Fibroblast of skin of right biceps (primary cell): ENCODE measurements at places on chromosomes 4 and X.

- peak; percentile 75 for DNase-seq
These were observed 23.2 kb upstream of the MXD4 start for GRCh38 chr4:2284934-2285612.

DNA sequence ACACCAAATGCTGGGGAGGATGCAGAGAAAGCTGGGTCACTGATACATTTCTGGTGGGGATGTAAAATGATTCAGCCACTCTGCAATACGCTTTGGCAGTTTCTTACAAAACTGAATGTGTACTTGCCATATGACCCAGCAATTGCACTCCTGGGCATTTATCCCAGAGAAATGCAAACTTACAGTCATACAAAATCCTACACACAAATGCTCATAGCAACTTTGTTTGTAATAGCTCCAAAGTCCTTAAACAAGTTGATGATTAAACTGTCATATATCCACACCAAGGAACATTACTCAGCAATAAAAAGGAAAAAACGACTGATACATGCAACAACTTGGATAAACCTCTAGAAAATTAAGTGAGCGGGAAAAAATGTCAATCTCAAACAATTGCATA, 12.3 kb downstream of the MID1 start:
- peak; percentile 60 for DNase-seq

- no peak for DNase-seq
These were observed 13.2 kb upstream of the S100P start for GRCh38 chr4:6680372-6681034.

DNA sequence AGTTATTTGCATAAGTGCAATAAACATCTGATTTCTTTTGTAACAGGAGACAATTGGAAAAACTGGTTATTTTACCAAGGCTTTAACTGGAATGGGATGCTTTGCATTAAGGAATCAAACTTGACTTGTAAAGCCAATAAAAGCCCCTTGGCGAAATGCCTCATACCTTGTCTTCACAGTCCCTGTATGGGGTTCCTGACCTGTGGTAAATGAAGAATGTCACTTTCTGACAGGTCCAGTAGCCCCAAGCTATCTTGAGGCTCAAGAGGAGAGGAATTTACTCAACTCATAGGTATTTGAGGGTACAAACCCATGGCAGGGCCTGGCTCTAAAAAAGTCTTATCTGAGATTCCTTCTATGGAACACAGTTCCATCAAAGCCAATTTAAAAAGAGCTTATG, 78.0 kb downstream of the ACOX3 start:
- DNase-seq = no peak

GRCh38 chrX:135572436-135572835, 52.0 kb downstream of the INTS6L start:
- no peak for DNase-seq

GRCh38 chr4:62670514-62670913, 1470.4 kb downstream of the ADGRL3 start:
- peak; percentile 33 for DNase-seq

DNA sequence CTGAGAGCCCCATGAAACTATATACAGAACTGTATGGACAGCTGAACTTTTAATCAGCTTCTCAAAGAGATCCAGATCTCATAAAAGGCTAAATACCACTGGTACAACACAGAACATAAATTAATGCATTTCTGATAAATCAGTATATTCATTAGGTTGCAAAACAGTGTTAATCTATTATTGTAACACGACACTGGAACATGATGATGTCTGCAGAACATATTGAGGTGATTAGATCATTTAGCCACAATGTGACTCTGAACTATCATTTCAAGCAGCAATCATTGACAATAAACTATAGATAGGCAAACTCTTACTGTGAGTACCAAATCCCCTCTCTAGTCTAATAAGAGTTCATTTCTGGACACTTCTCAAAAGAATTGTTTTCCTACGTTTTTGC, 50.3 kb downstream of the GASK1B start:
- peak; percentile 35 for DNase-seq

GRCh38 chrX:9286234-9286633, 178.6 kb upstream of the TBL1X start:
- DNase-seq = no peak

- DNase-seq = peak; percentile 82
These were observed 552.7 kb downstream of the RAPGEF2 start for GRCh38 chr4:159655547-159655946.

DNA sequence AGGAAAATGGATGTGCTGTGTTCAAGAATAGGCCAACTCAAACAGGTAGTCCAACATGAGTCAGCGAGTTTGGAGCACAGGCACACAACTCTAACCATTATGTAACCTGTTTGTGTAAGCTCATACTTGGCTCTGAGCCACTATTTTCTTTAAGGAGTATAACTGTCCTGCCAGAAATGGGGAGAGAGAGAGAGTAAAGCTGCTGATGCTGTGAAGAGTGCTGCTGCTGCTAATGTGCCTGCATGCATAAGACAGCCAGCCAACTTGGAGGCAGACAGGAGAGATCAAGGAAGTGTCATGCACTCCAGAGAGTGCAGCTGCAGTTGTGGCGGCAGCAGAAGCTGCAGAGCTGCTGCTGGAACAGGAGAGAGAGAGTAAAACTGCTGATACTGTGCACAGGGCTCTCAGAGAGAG, 11.7 kb upstream of the STATH start:
- DNase-seq = peak; percentile 11

GRCh38 chr4:5004496-5004895, 14.8 kb downstream of the CYTL1 start:
- no peak for DNase-seq

- no peak for DNase-seq
These were observed 65.1 kb upstream of the C4orf54 start for GRCh38 chr4:99722725-99723124.

DNA sequence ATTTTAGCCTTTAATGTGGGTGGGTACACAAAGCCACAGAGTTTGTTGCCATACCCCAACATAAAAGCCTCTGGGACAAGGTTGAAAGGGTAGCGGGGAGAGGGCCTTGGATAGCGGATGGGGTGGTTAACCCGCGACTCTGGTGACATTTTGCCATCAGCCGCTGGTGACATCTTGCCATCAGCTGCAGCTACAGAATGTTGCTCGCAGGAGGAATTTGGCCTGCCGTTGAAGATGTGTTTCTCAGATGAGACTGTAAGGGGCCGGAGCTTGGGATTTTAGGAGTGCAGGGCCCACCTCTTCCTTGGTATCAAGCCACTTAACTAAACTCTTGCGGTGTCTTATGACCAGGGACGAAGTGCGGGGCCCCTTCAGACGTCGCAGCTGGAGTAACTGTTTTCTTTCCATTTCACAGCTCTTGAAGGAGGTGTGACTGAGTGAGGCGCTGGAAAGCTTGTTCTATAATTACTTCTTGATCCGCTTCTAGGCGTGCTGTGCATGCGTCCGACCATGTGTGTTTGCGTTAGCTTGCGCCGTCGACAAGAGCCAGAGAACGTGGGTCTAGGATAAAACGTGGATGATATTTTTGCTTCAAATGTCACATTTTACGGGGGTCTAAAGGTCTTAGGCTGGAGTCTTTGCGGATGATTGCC, 820 bp upstream of the RASL11B start:
- no peak for DNase-seq
